Activated naive CD8-positive, alpha-beta T cell treated with anti-CD3 and anti-CD28 coated beads for 36 hours (primary cell): ENCODE measurements at places on chromosomes 1 and 21.

GRCh38 chr21:45872902-45873301 is 108.7 kb upstream of the COL6A1 start:
- no peak for DNase-seq
- H3K4me1 ChIP-seq, result no peaks in the 10 kb centered on the region
- no peaks in the 10 kb centered on the region for H3K36me3 ChIP-seq

DNA sequence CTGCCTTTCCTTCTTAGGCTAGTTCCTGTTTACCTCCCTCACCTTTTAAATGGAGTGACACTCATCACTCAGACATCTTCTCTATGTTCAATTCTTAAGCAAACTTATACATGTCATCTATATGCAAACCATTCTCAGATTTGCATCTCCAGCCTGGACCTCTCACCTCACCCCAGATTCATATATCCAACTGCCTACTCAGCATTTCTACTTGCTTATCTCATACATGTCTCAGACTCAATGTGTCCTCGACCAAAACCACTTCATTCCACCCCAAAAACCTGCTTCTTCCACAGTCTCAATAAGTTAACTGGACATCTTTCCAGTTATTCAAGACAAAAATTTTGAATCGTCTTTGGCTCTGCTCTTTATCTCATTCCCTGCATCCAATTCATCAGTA is 62.6 kb downstream of the ERICH3 start:
- H3K4me3 ChIP-seq, result no peak overlapping the region
- no peak for DNase-seq
- no peaks in the 10 kb centered on the region for H3K4me1 ChIP-seq
- no peaks in the 10 kb centered on the region for H3K36me3 ChIP-seq
- H3K27me3 ChIP-seq, result peaks cover 4% of the 10 kb centered on the region

DNA sequence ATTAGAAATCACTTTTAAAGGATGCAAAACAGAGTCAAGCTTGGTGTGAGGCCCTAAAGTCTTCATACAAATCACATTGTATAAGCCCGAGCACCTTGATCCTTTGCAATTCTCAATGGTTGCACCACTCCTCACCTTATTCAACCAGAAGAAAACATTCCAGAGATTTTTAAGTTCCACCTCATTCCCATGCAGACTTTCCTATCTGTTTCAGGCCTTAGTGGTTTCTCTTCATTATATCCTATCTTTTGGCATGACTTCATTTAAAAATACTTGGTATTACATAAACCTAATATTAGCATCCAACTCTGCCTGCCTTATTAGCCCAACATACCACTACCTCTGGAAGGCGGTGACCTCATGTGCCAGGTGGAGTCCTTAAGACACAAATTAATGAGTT is 9.3 kb upstream of the GREM2 start:
- H3K4me3 ChIP-seq, result no peak overlapping the region
- peaks cover 20% of the 10 kb centered on the region for H3K27me3 ChIP-seq
- H3K36me3 ChIP-seq, result no peaks in the 10 kb centered on the region
- no peak for DNase-seq

- no peak overlapping the region for H3K27ac ChIP-seq
- no peak for DNase-seq
- peaks cover 7% of the 10 kb centered on the region for H3K36me3 ChIP-seq
- H3K27me3 ChIP-seq, result no peaks in the 10 kb centered on the region
- H3K4me1 ChIP-seq, result no peaks in the 10 kb centered on the region
Measured at GRCh38 chr1:228393268-228393701, 13.3 kb downstream of the TRIM11 start.

DNA sequence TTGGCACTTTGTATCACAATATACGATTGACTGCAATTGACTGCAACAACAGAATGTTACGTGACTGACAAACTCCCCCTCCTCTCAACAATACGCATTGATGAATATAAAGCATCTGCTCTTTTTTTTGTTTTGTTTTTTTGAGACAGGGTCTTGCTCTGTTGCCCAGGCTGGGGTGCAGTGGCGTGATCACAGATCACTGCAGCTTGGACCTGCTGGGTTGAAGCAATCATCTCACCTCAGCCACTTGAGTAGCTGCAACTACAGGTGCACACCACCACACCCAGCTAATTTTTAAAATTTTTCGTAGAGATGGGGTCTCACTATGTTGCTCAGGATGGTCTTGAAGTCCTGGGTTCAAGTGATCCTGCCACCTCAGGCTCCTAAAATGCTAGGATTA is 21.3 kb upstream of the CEP85 start:
- no peaks in the 10 kb centered on the region for H3K4me1 ChIP-seq
- no peak for DNase-seq
- no peak overlapping the region for H3K27ac ChIP-seq
- no peaks in the 10 kb centered on the region for H3K36me3 ChIP-seq
- H3K4me3 ChIP-seq, result no peak overlapping the region

DNA sequence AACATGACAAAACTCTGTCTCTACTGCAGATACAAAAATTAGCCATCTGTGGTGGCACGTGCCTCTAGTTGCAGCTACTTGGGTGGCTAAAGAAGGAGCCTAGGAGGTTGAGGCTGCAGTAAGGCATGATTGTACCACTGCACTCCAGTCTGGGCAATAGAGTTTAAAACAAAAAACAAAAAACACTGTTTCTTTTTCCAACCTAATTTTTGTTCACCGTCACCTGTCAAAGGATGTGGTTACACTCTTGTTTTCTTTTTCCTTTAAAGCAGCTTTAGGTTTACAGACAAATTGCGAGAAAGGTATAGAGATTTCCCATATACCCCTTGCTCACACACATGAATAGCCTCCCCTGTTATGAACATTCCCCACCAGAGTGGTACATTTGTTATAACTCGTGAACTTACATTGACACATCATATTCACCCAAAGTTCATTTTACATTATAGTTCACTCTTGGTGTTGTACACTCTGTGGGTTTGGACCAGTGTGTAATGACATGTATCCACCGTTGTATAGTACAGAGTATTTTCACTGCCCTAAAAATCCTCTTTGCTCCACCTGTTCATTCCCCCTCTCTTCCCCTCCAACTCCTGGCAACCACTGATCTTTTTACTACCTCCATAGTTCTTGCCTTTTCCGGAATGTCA is 26.2 kb downstream of the SMG7 start:
- no peaks in the 10 kb centered on the region for H3K27me3 ChIP-seq
- H3K27ac ChIP-seq, result peak overlapping the region; percentile 46
- peaks cover 16% of the 10 kb centered on the region for H3K36me3 ChIP-seq
- H3K4me1 ChIP-seq, result peaks cover 61% of the 10 kb centered on the region
- no peak for DNase-seq
- no peak overlapping the region for H3K4me3 ChIP-seq

DNA sequence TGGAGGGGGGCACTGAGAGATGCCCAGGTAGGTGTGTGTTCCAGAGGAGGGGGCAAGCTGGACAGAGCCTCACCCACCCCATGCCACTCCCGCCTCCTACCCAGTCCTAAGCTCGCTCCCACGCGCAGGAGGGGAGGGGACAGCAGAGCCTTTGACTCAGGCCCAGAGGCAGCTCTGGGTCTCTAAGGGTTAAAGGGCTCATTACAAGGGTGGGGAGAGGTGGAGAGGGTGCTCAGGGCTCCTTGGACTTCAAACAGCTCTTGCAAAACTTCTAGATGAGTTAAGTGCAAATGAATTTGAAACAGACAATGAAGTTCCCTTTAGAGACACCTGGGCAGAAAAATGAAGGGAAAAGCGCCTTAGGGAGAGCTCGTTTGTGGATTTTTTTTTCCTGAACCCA is 104.2 kb upstream of the CASZ1 start:
- peaks cover 22% of the 10 kb centered on the region for H3K4me1 ChIP-seq
- no peaks in the 10 kb centered on the region for H3K27me3 ChIP-seq
- H3K36me3 ChIP-seq, result no peaks in the 10 kb centered on the region

DNA sequence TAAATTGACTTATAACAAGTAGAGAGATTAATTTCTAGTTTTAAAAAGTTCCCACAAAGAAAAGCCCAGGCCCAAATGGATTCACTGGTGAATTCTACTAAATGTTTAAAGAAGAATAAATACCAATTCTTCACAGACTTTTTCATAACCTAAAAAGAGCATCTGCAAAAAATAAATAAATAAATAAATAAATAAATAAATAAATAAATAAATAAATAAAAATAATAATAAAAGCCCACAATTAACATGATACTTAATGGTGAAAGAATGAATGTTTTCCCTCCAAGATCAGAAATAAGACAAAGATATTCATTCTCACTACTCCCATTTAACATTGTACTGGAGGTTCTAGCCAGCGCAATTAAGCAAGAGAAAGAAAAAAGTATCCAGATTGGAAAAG is 97.6 kb upstream of the KAZN start:
- H3K4me3 ChIP-seq, result no peak overlapping the region
- no peaks in the 10 kb centered on the region for H3K4me1 ChIP-seq
- no peak for DNase-seq
- no peaks in the 10 kb centered on the region for H3K36me3 ChIP-seq

DNA sequence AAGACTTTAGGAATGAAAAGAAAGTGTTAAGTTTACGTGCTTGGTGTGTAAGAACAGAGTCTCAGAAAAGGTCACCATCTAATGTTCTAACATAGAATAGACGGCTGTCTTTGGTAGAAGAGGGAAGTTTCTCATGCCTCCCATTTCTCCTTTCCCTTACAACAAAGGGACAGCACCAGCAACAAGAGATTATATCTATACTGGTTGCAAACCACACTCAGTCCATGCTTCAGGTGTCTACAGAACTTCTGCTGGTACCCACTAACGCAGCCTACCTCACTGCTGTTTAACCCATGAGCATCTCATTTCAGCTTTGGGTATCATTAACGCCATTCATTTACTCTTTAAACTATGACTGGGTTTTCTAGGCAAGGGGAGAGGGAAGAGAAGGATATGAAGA is 9.2 kb upstream of the ITPKB start:
- DNase-seq, result no peak
- no peak overlapping the region for H3K4me3 ChIP-seq
- H3K36me3 ChIP-seq, result no peaks in the 10 kb centered on the region

- H3K27me3 ChIP-seq, result no peaks in the 10 kb centered on the region
- H3K4me1 ChIP-seq, result peaks cover 12% of the 10 kb centered on the region
Measured at GRCh38 chr1:51421964-51422363, 91.6 kb upstream of the TTC39A start.

GRCh38 chr1:91346824-91347223 is 57.8 kb downstream of the HFM1 start:
- H3K36me3 ChIP-seq, result no peaks in the 10 kb centered on the region
- no peak overlapping the region for H3K4me3 ChIP-seq
- H3K27ac ChIP-seq, result no peak overlapping the region

DNA sequence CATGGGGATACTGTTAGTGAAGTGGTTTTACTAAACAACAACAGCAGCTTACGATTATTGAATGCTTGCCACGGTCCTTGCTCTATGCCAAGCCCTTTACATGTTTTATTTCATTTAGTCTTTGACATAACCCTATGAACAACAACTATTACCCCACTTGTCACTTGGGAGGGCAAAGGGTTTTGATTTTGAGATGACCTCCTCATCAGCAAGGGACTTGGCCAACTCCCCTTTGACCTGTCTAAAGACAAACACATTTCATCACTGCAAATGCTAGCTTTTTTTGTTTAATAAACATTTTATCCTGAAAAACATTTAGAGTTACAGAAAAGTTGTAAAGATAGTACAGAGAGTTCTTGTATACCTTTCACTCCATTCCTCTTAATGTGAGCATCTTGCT is 152.5 kb upstream of the WNT4 start:
- H3K27me3 ChIP-seq, result peaks cover 67% of the 10 kb centered on the region
- H3K4me1 ChIP-seq, result peaks cover 4% of the 10 kb centered on the region
- H3K36me3 ChIP-seq, result no peaks in the 10 kb centered on the region
- H3K27ac ChIP-seq, result no peak overlapping the region
- DNase-seq, result no peak

- DNase-seq, result no peak
- peaks cover 31% of the 10 kb centered on the region for H3K4me1 ChIP-seq
- H3K27me3 ChIP-seq, result no peaks in the 10 kb centered on the region
- H3K4me3 ChIP-seq, result no peak overlapping the region
- H3K27ac ChIP-seq, result no peak overlapping the region
Measured at GRCh38 chr1:230205719-230206198, 138.7 kb downstream of the GALNT2 start.

DNA sequence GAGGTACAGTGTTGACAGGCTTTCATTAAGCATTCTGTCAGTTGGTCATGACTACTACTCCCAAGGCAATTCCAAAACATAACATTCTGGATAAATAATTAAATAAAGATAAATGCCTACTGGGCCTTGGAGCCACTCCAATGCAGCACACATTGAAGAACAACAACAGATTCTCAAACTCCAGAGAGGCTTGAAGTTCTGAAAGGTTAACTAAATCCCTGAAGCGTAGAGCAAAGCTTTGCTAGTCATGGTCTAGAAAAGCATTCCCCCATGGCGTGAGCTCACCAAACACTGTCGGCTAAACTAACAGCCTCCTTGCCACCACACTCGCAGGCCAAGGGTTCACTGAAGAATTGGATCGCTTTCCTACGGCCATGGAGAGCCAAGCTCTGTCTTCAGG is 268.0 kb downstream of the ATG4C start:
- H3K4me3 ChIP-seq, result no peak overlapping the region
- H3K27me3 ChIP-seq, result peaks cover 9% of the 10 kb centered on the region
- H3K27ac ChIP-seq, result no peak overlapping the region
- H3K4me1 ChIP-seq, result no peaks in the 10 kb centered on the region

DNA sequence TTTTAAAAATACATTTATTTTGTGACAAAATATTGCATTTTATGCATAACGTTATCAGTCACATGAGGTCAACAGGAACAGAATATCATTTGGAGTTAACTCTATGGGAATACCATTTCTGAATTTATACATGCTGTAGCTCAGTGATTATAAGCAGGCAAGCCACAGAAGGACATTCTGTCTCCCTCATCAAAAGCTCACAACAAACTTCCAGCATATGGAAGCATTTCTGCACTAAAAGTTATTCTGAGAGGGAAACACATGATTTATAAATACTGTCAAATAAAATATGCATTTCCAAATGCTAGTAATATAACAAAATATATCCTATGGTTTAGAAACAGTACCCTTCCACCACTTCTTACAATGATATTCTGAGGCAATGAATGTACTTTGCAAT is 854.1 kb upstream of the B3GALT2 start:
- H3K27ac ChIP-seq, result no peak overlapping the region
- H3K27me3 ChIP-seq, result no peaks in the 10 kb centered on the region
- no peak overlapping the region for H3K4me3 ChIP-seq

GRCh38 chr1:118934706-118935105 is 53.4 kb downstream of the TBX15 start:
- no peak for DNase-seq
- no peaks in the 10 kb centered on the region for H3K36me3 ChIP-seq
- peaks cover 5% of the 10 kb centered on the region for H3K27me3 ChIP-seq
